ENCODE measurements at places on chromosomes 7 and 10. TPM values are rescaled to one million over a fixed set of nuclear protein-coding genes. Genes with fewer than 3 reads are reported as not detected.

Gene PLCE1
- total RNA-seq, result not detected

Gene DGKI
- 4.4 TPM for total RNA-seq

Gene FAM131B
- 2.9 TPM for total RNA-seq

Gene CFAP69
- total RNA-seq, result 0.21 TPM

Gene ZCCHC24
- 1.3 TPM for total RNA-seq

Gene CRHR2
- not detected for total RNA-seq

Gene ANKRD30A
- total RNA-seq, result not detected

Gene SLC16A9
- 0.24 TPM for total RNA-seq

Gene PNLIP
- not detected for total RNA-seq

Gene TEX36
- total RNA-seq, result not detected

Gene GJC3
- not detected for total RNA-seq

Gene EMX2
- total RNA-seq, result not detected

Gene FAM180A
- not detected for total RNA-seq

Gene CEP55
- total RNA-seq, result 45.7 TPM

Gene ARMS2
- total RNA-seq, result not detected

Gene ADRA2A
- not detected for total RNA-seq

Gene LIMK1
- 48.4 TPM for total RNA-seq

Gene CTAGE6
- total RNA-seq, result 1.6 TPM

Gene GIMAP4
- 245 TPM for total RNA-seq

Gene SHTN1
- total RNA-seq, result not detected

Gene WAC
- total RNA-seq, result 136 TPM

Gene UTF1
- not detected for total RNA-seq

Gene DMTF1
- 166 TPM for total RNA-seq

Gene NET1
- 20.1 TPM for total RNA-seq

Gene CRYGN
- not detected for total RNA-seq

Gene TCAF1
- 13.5 TPM for total RNA-seq
